COR-L47 (cell line): ENCODE measurements at places on chromosomes 6 and 20.

DNA sequence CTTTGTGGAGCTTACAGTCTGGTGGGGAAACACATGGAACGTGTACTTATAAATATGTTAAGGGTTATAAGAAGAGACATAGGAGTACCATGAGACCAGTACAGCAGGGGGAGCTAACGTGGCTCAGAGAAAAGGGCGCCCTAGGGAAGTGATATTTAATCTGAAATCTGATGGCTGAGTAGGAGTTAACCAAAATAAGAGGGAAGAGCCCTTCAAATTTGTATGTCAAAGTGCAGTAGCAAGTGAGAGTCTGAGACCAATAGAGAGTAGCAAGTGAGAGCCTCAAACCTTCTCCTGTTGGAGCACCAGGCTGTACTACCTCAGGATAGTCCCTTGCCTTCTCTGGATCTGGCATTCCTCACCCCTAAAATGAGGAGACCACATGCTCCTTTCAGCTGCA is 6.1 kb upstream of the PKIG start:
- DNase-seq: no peak

DNA sequence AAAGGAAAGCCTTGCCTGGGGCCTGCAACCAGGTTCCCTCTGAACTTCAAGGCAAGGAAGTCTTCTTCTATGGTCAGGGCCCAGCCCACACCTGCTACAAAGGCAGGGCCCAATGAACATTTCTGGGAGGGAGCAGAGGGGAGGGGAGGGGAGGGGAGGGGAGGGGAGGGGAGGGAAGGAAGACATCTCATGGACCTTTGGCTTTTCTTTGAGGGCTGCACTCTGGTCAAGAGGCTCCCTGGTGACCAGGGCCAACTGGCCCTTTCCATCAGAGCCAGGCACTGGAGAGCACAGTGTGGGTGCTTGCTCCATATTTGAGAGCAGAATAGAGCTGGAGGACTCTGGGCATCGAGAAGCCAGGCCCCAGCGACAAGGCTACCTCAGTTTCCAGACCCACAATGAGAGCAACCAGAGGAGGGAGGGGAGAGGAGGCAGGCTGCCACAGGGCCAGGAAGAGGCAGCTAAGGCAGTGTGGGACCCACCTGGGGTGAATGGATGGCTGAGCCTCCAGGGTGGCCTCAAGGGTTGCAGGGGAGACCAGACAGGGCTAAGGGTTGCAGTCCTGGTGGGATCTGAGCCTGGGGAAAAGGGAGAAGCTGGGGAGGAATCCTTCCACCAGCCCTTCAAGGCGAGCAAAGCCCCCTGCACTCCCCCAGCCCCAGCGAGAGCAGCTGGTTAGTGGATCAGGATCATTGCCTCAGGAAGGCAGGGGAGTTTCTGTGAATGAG is 84.8 kb downstream of the MRPL14 start:
- DNase-seq: no peak

DNA sequence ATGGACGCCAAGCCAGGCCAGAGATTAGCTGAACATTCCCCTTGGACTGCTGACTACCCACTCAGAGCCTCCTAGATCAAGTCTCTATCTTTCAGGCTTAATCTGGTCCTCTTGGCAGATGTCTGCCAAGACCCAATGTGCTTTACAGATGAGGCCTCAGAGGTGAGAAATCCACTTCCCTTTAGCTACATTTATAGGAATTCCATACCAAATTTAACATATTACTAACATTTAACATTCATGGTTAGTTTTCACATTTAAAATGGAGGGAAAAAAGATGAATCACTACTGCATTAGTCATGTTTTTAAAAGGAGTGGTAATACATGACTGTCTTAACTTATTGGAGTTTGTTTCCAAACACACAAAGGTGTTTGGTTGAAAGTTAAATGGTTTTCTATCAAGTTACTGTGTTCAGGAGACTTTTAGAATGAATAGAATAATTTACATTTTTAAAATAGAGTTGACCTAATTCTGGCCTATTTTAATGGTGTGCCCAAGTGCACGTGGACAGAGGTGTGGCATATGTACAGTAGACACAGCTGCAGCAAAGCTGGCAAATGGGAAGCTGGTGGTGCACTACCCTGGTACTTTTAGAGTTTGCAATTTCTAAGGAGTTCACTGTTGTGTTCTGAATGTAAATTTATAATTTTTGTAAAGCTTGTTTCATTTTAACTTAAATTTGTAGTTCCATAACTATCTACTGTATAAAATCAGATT is 41.9 kb upstream of the CALHM6 start:
- no peak for DNase-seq

- no peak for DNase-seq
Observed at GRCh38 chr20:17507531-17507930, 23.6 kb downstream of the BFSP1 start.

GRCh38 chr6:167444602-167445346 is 119.9 kb downstream of the TTLL2 start:
- no peak for DNase-seq

GRCh38 chr6:5213836-5214235 is 46.9 kb downstream of the LYRM4 start:
- no peak for DNase-seq

- no peak for DNase-seq
Observed at GRCh38 chr6:88612631-88613030, 350.8 kb downstream of the RNGTT start.

GRCh38 chr6:163626073-163626867 is 211.8 kb downstream of the QKI start:
- DNase-seq: no peak

DNA sequence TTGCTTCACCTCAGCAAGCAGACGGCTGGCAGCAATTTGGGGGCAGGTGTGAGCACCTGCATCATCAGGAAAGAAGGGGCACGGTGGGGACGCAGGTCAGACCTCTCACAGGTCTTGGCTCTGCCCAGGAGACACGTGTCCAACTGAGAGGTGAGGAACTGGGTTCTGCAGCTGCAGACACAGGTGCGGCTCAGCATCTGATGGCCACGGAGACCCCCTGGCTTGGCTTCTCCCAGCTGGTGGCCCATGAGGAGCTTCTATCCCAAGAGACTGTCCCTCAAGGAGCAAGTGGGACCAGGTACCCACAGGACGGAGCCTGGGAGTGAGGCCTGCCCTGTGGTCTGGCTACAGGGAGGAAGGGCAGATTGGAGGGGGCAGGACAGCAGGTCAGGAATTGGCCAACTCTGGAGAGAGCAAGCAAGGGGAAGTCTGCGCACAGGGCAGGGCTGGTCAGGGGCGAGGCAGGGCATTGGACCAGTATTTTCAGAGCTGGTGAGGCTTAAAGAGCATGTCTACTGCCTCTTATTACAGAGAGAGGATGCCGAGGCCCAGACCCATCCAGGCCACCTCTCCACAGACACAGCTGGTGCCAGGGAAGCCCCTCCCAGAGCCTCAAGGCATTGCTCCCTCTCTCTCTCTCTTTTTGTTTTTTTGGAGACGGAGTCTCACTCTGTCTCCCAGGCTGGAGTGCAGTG is 4.2 kb downstream of the STMN3 start:
- peak; percentile 25 for DNase-seq

- no peak for DNase-seq
Observed at GRCh38 chr6:496649-497048, 105.1 kb downstream of the IRF4 start.

DNA sequence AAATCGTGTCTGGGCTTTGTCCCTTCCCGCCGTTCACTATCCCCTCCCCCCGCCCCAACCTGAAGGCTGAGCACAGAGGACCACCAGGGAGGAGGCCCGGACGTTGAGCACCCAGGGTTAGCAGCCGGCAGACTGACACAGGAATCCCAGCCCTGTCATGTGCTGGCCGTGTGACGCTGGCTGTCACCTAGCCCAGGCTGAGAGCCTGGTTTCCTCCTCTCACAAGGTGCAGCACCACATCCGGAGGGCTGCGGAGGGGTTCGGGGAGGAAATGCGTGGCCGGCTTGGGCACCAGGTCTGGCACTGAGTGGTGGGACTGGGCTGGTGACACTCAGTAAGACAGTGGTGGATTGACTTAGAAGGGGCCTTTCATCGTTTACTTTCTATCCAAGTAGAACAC is 4.6 kb upstream of the LSM14B start:
- DNase-seq: no peak

- DNase-seq: no peak
Observed at GRCh38 chr20:46108435-46108841, 9.7 kb upstream of the CD40 start.

GRCh38 chr20:45341939-45342854 is 6.0 kb downstream of the SDC4 start:
- DNase-seq: peak; percentile 32

GRCh38 chr6:23277521-23278179 is 708.3 kb downstream of the HDGFL1 start:
- DNase-seq: no peak

DNA sequence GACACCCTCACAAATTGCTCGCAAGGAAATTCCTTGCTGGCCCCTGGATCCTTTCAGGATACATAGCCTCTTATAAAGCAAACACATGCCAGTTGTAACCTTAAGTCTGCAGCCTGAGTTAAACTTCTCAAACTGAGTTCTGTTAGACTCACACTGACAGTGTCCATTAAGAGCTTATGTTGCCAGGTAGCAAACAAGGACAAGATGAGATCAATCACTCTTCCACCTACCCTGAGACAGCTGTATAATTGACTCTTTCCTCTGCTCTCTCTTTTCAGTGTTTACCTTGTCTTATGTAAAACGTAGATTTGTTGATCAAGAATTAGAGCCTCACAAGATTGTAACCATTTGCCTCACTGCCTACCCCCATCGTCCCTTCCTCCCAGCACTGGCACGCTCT is 359.8 kb downstream of the EPM2A start:
- DNase-seq: no peak

GRCh38 chr6:159397753-159398152 is 228.6 kb downstream of the FNDC1 start:
- DNase-seq: no peak

DNA sequence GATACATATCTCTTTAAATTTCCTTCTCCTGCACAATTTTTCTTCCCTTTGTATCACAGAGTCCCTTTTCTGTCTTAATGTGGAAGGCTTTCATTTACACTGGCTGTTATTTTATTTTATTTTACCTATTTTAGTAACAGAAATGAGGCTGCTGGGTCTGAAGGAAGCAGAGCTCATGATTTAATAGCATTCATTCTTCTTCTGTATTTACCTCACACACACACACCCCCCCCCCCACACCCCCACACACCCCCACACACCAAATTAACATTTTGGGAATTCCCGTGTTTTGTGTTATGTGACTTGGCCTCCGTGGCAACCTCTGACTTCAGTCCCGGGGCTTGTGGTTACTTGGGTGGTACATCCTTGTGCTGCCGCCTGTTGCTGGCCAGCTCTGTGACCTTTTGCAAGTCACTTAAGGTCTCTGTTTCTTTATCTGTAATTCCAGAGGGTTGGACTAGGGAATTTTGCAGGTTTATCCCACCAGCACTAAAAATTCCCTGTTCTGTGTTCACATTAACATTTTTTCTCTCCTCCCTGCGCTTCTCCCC is 108.8 kb downstream of the TIAM2 start:
- DNase-seq: no peak

GRCh38 chr6:163415620-163416556 is 1.4 kb downstream of the QKI start:
- DNase-seq: no peak

DNA sequence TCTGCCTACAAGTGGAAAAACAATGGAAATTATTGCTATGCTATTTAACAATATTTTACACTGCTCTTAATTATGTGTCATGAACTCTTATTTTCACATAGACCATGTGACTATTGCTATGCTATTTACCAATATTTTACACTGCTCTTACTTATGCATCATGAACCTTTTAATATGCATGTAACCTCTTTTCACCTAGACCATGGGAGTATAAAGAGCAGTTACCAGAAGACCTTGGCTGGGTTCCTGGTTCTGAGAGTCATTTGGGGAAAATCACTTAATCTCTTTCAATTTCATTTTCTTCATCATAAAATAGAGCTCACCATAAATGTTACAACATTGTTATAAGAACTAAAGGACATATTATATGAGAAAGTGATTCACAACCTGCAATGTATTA is 223.8 kb upstream of the RNF217 start:
- DNase-seq: no peak

- no peak for DNase-seq
Observed at GRCh38 chr6:71290611-71291010, 2.0 kb downstream of the OGFRL1 start.

- no peak for DNase-seq
Observed at GRCh38 chr20:12594410-12595088, 414.2 kb upstream of the SPTLC3 start.

GRCh38 chr20:31838646-31839292 is 6.6 kb downstream of the FOXS1 start:
- DNase-seq: no peak

GRCh38 chr6:12845224-12846004 is 128.8 kb downstream of the PHACTR1 start:
- peak; percentile 19 for DNase-seq

DNA sequence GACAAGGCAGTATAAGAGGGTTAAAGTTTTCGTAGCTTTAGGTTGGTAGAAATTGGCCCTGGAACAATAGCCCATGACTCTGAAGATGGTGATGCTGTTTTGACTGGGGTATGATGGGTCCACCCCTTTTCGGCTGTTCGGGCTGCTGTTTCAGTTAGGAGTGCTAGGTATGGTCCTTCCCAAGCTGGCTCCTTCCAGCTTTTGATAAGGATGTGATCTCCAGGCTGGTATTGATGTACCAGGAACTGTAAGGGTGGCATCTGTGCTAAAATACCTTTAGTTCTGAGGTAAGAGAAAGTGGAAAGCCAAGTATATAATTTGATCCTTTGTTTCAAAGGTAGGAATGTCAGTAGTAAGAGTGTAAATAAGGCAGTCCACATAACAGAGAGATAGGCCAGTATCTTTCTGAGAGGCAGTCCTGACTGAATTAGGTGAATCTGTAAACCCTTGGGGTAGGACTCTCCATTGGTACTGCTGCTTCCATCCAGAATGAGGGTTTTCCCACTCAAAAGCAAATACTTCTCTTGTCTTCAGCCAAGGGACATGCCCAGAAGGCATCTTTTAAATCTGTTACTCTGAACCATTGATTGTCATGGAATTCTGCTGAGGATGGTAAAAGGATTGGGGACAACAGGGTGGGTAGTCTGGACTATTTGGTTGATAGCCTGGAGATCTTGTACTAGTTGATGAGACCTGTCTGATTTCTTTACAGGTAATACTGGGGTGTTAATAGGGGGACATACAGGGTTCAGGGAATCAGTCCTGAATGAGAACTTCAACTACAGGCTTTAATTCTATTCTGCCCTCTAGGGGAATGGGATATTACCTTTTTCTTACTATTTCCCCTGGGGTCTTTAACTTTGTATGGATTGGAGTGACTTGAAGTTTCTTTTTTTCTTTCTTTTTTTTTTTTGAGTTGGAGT is 6.1 kb upstream of the ZNFX1 start:
- no peak for DNase-seq

GRCh38 chr6:121649951-121650350 is 214.5 kb downstream of the GJA1 start:
- no peak for DNase-seq

DNA sequence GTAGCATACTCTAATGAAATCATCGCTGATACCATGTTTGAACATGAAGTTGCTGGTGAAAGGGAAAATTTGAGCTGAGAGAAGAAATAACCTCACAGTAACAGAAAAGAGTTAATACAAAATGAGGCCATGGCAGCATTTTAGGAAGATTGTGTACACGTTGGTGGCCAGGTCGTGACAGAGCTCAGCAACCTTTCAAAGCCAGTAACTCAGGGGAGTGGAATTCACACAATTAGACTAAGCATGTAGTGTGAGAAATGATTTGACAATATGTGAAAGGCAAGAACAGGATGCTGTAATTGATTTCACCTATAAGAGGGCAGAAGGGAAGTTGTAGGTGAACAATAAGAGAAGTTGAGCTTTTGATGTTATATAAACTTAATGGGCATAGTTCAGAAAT is 246.3 kb downstream of the OGFRL1 start:
- DNase-seq: no peak
